T-helper 1 cell (primary cell): ENCODE measurements at places on chromosomes 2 and 18.

- no peak for DNase-seq
Measured at GRCh38 chr18:62339106-62339988, 14.2 kb downstream of the TNFRSF11A start.

DNA sequence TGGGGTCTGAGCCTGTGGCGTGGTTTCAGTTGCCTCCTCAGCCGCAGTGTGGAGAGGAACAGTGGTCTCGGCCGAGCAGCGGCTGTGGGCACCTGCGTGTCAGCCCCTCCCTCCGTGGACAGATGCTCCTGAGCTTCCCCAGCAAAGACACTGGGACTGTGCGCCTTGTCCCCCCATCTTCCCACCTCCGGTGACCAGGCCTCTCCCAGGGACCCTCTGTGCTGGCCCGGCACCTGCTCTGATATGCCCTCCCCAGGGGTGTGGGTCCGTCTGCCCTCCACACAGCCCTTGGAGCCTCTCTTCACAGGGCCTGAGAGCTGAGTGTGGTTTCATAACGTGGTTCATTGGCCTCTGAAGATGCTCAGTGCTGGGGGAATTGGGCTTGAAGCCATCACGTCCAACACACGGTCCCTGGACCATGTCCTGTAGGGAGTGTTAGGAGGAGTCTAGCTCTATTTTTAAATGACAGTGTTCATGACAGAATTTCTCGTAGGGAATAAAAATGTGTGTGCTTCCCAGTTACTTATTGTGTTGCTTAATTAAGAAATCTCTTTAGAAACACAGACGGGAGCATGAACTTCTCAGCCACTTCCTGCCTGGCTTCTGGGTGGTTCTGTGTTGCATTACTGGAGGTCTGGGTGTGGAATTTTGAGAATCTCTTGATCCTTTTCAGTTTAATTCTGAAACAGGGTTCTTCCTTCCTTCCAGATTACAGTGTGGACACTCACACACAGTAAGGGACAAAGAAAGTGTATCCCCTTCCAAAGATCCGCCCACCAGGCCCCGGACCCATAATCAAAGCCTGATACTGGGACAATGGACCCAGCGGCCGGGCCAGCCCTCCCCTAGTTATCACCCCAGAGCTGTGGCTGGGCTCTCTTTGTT is 110.7 kb downstream of the NFATC1 start:
- DNase-seq: no peak

DNA sequence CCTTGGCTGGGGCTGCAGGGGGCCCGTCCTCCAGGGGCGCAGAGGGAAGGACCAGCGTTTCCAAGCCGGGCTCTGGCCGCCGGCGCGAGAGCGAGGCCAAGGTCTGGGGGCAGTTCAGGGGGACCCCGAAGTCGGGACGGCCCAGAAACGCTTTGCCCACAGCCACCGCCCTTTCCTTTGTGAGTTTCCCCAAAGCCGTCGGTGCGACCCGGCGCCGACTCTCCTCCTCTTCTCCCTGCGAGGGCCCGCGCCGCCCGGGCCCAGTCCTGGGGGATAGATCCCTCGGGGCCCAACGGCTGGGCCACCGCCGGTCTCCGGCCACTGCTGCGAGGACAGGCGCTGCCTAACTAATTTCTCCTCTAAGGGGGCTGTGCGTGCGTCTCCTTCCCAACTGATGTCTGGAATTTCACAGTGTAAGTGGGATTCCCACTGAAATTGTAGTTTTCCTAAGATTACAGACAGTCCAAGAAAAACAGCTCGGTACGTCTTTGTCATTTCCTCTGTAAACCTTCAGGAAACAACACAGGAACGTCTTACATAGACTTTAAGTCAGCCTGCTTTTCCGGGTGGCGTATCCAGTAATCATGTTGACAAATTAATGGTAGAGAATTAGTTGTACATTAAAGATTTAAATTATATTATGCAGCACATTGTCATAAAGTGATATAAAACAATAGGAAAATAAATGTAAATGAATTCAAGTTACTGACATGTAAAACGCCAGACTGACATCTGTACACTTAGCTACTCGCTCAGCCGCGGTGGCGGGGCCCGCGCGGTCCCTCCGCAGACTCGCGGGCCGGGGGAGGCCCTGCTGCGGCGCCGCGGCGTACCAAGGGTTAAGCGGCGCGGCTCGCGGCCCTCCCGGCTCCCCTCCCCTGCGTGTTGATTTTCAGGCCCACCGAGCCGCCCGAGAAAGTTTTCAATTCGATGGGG is 139.4 kb upstream of the SIX3 start:
- DNase-seq: no peak

- no peak for DNase-seq
Measured at GRCh38 chr2:67234440-67234839, 162.7 kb upstream of the ETAA1 start.

DNA sequence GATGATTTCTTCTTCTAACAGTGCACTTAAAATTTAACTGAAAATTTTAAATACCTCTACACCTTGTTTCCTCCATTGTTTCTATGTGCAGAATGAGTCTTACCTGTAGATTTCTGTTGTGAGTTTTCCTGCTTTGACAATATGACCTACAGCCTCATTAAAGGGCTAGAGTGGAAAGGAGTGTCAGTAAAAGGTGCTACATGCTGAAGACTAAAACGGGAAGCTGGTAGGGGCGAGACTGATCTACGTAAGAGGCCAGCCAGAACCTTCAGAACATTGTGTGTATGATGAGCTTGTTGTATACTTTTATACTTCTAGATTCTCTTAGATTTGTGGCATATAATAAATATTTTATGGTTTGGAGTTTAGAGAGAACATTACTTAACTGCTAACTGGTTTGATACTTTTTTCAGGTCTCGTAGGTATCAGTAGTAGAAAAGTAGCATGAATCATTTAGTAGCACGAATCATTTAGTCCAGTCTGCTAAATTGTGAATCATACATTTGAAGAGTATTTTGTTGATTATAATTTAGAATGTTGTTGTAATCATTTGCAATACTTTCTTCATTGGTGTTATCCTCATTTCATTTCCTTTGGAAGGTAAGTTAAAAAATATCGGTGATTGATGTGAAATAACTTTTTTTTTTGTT is 14.3 kb downstream of the INSIG2 start:
- no peak for DNase-seq
